ENCODE measurements at places on chromosomes 5 and 9.
A peak's percentile ranks its signal among the peaks of the same experiment; 100 is the strongest.

DNA sequence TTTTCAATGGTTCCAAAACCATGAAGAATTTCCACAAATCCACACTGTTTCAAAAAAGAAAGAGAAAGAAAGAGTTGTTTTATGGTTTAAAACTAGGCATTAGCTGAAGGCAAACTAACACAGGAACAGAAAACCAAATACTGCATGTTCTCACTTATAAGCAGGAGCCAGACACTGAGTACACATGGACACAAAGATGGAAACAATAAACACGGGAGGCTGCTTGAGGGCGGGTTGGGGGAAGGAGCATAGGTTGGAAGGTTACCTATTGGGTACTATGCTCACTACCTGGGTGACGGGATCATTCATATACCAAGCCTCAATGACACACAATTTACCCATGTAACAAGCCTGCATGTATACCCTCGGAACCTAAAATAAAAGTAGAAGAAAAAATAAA lies 45.0 kb downstream of the SEMA6A start:
- DNase-seq: no peak

- no peak for DNase-seq
These were observed 44.3 kb downstream of the SMARCA2 start for GRCh38 chr9:2059274-2059929.

DNA sequence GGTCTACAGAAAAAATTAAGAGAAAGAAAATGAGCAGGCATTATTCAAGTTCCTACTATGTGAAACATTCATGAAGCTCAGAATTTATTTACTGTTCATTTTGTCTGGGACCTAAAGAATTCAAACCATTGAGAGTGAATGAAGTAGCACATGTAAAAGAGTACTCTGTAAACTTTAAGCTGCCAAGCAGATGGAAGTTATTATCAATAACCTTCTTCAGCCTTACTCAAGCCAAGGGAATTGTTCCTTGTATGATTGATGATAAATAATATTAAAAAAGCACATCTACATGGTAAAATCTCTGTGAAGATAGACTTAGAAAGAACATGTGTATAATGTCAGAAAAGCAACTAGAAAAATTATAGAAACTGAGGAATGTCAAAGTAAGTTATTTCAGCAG lies 17.8 kb upstream of the GLIS3 start:
- no peak for DNase-seq

DNA sequence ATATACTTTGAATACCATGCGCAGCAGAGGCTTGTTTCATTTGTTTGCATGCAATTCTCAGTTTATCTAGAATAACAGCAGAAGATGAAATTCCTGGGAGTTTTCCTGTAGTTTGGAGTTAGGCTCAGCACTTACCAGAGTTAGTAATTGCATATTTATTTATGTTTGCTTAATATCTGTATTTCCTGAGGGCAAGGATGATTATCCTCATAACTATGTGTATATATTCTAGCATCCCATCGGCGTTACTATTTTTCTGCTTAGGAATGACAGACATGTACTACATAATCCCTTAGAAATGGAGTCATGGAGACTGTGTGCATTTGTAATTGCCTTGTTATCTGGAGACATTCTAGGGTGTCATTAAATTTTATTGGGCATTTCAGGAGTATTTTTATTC lies 1184.8 kb downstream of the DTWD2 start:
- DNase-seq: no peak

DNA sequence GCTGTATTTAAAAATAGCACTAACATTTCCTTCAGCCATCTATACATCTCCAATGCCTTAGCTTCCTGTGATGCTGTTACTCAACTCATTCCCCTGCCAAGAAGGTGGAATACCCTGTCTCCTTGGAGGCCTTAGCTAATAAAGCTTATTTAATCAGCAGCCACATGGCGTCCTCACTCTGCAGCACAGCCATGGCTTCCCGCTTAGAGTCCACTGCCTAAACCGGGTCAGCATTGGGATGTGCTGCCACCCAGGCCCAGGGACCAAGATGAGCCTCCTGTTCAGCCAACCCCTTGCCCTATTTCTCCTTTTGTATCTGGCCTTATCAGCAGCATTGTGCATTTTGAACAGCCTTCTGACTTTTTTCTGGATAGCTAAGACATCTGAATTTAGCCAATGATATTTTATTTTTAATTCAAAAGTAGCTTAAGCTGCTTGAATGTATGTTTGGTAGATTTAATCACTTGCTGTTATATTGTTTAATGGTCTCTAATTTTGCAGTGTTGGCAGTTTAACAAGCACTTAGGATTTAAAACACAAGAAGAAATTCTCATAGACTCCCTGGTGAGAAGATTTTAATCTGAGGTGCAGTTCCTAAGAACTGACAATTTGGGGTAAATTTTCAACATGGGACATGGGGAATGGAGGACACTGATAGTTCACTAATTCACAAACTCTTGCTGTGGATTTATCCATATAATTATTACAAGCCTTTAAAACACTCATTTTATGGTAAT lies 113.0 kb downstream of the RPS23 start:
- peak; percentile 69 for DNase-seq

DNA sequence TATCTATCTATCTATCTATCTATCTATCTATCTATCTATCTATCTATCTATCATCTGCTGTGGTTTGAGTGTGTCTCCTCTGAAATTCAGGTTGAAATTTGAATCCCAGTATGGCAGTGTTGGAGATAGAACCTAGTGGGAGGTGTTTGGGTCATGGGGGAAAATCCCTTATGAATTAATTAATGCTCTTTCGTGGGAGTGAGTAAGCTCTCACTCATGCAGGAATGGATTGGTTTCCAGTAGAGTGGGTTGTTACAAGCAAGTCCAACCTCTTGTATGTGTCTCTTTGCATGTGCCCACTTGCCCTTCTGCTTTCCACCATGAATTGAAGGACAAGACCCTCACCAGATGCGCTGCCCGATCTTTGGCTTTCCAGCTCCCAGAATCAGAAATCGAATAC lies 113.0 kb downstream of the ANXA1 start:
- DNase-seq: no peak

GRCh38 chr5:79464695-79465332 lies 49.1 kb downstream of the HOMER1 start:
- no peak for DNase-seq

DNA sequence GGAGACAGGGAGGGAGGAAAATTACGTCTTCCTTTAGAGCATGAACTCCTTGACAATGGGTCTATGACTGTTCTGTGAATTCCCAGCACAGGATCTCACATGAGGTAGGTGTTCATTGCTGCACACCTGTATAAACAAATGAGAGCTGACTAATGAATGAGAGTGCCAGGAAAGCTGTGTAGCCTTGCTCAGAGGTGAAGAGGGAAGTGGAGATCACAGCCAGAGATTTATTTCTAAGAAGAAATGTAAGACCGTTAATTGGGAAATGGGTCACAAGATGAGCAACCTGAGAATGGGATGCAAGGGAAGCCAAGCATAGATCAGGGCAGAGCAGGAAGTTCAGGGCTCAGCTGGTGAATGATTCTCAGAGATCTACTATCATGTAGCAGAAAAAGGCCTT lies 295.1 kb downstream of the CDK5RAP2 start:
- DNase-seq: no peak

DNA sequence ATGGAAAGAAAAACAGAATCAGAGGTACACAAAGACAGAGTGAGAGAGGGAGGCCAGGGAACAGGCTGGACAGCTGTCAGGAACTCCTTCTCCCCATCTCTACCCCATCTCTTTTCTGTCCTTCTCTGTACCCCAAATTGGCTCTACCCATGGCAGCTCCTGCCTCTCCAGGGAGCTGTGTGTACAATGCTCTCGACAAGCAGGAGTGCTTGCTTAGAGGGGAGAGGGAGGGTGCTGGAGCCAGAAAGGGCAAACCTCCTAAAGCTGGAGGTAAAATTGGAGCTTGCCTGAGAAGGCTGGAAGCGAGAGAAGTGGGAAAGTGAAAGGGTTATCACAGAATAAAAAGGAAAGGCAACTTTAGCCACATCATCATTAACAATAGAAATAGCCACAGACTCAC lies 6.4 kb downstream of the TPM2 start:
- no peak for DNase-seq

DNA sequence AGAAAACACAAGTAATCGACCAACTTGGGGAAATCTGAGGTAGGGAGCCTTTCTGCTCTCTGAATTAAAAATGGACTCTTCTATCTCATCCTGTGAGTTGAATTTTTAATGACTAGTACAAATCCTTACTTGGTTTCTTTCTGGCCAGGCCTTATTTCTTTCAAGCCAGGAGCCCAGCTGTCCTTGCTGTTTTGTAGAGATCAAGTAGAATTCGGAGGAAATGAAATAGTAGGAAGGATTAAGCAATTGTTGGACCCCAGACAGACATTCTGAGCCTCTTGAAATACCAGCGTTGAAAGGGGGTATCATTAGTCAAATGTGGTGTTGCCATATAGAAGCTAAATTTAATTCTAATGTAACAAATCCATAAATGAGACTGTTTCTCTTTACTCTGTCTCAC lies 53.7 kb upstream of the SMIM15 start:
- DNase-seq: no peak

GRCh38 chr5:95941756-95942155 lies 19.9 kb downstream of the ELL2 start:
- DNase-seq: no peak

DNA sequence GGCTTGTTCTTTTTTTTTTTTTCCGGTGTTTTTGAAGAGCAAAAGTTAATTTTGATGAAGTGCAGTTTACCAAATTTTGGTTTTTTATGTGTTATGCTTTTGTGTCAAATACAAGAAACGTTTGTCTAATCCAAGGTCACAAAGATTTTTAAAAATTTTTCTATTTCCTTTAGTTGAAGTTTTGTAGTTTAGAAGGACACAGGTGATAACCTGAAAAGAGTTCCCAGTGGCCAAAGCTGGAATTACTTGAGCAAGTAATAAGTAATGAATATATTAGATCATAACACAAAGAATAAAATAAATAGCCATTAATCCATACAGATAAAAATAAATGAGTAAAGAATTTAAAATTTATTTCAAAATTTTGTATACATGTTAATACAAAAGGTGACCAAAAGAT lies 71.5 kb downstream of the FCHO2 start:
- DNase-seq: no peak

GRCh38 chr5:132462856-132463745 lies 27.5 kb downstream of the IRF1 start:
- no peak for DNase-seq
